Right renal pelvis (tissue), 4 donors: ENCODE measurements at places on chromosomes 11 and 22. TPM values are rescaled to one million over a fixed set of nuclear protein-coding genes. Genes with fewer than 3 reads are reported as not detected.

DNA sequence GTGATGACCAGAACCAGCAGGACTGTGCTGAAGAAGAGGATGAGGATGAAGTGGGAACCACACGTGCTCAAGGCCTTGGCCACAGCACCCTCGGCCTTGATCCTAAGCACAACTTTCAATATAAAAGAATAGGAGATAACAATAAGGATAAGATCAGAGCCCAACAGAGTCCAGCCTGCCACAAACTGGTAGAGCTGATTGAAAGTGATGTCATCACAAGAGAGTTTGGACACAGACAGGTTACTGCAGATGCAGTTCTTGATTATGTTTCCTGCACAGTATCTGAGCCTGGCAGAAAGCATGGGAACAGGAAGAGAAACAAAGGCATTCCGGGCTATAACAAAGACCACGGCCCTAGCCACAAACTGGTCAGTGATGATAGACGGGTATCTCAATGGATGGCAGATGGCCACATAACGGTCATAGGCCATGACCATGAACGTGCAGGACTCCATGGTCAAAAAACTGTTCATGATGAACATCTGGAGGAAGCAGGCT, 4.5 kb downstream of the OR56A4 start:
- DNase-seq: no peak

- no peak for DNase-seq
Observed at GRCh38 chr11:61112575-61112974, 10.3 kb downstream of the CD5 start.

- no peak for DNase-seq
Observed at GRCh38 chr11:2587976-2588748, 111.6 kb downstream of the KCNQ1OT1 start.

DNA sequence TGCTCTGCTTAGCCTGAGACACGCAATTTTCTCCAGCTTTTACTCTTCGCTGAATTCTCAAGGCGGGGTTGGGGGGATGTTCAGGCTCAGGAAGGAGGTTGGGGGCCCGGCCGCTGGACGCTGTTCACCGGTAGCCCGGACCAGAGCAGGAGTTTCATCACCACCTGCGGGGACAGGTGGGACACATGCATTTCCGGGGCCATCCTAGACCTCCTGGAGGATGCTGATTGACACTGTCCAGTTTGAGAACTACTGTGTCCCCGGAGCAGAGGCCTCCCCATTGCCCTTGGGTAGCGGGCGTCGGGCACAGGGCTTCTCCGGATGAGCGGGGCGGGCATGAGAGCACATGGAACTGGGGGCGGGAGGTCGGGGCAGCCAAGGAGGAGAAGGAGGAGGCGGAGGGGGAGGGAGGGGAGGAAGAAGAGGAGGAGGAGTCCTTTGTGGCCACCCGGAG, 144.0 kb upstream of the GRK3 start:
- DNase-seq: no peak

Gene FOLH1
- polyA plus RNA-seq: 15.7 TPM
